ENCODE measurements at places on chromosomes 12 and 14.

DNA sequence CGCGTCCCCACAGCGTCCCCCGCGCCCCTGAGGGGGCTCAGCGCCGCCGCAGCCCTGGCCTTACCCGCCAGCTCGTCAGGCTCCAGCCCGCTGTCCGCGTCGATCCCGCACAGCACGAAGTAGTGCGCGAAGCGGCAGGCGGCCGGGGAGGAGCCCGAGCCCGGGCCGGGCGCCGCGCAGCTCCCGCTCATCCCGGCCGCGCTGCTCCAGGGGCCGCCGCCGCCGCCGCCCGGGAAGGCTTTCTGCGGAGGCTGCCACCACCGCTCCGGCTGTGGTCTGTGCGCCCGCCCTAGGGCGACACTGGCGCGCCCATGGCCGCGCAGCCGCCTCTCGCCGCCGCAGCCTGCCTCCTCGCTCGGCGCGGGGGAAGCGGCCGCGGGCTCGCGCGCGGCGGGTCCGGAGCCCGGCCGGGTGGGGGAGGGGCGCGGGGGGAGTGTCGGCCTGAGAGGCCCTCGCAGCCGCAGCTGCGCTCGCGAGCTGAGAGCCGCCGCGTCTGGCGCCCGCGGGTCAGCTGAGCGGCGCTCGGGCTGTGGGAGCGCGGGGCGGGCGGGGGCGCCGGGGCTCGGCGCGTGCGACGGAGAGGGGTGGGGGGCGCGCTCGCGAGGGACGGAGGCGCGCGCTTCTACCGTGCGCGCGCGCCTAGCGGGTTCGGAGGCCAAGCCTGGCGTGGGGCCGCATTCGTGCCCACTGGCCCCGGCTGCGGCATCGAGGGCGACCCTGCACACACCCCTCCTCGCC lies at the start of gene DENND5B:
TSS of gene DENND5B (minus strand) at position 495 of the 738 bp plus-strand sequence. CDS start at position 191, 304 bp downstream.
- DNase-seq = no peak

DNA sequence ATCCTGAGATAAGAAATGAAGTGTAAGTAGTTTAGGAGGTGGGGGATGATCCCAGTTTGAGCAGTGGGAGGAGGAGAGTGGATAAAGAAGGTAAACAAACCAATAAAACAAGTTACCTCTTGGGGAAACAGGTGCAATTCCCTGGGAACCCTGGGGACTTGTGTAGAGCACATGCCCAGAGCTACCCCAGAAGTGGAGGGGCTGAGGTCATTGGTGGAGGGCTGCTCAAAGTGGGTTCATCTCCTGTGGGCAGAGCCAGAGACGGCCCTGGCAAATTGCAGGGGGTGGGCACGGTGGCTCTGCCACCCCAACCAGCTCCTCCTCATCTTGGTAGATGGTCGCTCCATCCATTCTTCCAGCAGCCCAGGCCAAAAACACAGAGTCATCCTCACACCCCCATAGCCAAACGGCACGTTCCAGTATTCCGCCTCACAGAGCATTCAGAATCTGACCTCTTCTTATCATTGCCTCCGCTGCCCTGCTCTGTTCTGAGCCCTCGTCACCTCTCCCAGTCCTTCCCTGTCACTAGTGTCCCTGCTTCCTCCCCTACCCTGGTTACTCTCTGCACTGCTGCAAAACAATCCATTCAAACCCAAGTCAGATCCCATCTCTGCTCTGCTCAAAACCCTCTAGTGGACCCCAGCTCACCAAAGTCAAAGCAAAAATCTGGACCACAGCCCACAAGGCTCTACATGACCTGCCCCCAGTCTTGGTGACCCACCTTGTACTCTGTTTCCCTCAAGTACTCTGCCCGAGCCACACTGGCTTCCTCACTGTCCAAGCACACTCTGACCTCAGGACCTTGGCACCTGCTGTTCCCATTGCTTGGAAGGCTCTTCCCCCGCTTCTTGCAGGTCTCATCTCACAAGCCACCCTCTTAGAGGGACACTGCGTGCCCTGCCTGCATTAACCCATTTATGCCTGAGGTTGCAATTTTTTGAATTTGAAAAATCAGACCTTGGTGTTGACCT lies 5.5 kb downstream of the CYP46A1 start:
- no peak for DNase-seq

DNA sequence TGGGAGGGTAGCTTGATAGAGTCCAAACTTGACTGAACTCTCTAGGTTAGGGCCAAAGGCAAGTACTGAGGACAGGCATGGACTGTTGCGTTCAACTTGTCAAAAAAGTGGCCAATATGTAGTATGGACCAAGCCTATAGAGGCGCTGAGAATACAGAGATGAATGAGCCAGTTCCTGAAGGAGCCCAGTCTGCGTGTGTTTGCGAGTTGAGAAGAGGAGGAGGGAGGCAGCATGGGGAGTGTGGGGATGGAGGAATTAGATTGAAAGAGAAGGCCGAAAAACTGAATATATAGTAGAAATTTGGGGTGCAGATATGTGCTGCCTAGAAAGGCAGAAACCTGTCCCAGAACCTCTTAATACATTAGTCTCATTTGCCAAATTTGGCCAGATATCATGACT lies 412.4 kb downstream of the PCNX1 start:
- DNase-seq = peak; percentile 20

DNA sequence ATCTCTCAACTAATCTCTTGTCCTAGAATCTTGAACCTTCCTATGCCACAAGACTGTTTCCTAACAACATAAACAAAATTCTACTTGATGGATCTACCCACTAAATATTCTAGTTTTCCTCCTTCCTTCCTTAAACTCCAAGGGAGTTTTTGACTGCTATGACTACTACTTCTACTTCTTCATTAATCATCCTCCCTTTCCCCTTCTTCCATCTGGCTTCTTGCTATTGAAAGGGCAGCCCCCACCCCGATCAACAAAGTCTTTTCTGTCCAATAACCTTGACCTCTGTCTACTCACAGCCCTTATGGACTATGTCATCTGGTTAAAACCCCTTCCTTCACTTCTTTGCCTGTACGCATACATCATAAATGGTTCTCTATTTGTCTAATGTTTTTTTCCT lies 5.6 kb downstream of the LTA4H start:
- no peak for DNase-seq

DNA sequence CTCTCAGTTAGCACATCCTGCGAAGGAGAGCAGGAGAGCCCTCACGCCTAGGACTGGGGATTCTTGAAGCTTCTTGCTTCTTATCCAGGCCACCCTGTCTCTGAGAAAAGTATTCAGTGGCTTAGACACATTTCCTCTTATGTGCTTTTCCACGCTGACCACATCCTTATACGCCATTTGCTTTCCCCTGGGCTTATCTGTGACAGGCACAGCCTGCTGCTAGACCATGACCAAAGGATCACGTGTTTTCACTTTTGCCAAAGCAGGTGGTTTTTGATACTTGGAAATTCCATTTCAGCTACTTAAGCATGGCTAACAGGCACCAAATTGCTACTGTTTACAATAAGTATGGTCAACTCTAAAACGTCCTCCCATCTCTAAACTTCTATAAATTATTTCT lies 587.4 kb downstream of the AACS start:
- no peak for DNase-seq

GRCh38 chr14:102591372-102591943 lies 991 bp upstream of the RCOR1 start:
- no peak for DNase-seq

GRCh38 chr12:15393995-15394394 lies 71.7 kb downstream of the PTPRO start:
- DNase-seq = no peak

DNA sequence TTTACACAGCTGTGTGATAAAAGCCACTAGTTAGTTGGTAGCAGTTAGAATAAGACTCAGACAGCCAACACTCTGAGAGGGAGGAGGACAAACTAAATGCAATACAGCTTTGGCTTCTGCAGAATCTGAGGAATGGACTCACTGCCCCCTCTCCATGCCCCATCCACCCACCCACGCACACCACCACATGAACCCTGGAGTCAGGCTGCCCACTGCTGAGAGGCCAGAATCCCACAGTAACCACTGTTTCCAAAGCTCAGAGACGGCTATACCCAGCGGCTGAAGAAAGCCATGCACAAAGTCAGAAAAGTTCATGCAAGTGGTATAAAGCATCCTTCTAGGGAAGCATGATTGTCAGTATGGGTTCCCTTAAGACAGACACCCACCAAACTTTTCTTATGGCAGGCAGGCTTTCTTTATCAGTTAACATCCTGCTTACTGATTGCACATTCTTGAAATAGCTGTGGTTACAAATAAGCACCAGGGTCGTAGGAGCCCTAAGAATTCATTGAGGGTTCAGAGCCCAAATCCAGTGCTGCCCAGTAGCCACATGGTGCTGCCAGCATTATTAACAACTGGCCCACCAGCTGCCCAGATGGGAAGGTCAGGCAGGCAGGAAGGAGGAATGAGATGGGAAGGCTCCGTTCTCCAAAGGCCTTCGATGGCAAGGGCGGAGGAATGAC lies 61.5 kb downstream of the NT5DC3 start:
- DNase-seq = peak; percentile 89

DNA sequence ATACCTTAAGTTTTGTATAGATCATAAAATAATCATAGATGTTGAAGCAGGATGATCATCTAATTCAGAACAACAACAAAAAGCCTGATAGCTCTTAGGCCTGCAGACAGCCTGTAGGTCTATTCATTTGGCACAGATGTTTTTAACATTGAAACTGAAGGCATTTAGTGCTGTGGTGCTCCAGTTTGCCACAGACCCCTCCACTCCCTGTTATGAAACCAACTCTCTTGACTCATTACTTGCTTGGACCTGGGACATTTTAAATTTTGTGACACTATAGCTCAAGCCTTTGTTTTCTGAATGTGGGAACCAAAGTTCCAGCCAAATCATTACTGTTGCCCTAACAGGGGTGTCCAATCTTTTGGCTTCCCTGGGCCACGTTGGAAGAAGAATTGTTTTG lies 9.1 kb downstream of the PRKCH start:
- no peak for DNase-seq

DNA sequence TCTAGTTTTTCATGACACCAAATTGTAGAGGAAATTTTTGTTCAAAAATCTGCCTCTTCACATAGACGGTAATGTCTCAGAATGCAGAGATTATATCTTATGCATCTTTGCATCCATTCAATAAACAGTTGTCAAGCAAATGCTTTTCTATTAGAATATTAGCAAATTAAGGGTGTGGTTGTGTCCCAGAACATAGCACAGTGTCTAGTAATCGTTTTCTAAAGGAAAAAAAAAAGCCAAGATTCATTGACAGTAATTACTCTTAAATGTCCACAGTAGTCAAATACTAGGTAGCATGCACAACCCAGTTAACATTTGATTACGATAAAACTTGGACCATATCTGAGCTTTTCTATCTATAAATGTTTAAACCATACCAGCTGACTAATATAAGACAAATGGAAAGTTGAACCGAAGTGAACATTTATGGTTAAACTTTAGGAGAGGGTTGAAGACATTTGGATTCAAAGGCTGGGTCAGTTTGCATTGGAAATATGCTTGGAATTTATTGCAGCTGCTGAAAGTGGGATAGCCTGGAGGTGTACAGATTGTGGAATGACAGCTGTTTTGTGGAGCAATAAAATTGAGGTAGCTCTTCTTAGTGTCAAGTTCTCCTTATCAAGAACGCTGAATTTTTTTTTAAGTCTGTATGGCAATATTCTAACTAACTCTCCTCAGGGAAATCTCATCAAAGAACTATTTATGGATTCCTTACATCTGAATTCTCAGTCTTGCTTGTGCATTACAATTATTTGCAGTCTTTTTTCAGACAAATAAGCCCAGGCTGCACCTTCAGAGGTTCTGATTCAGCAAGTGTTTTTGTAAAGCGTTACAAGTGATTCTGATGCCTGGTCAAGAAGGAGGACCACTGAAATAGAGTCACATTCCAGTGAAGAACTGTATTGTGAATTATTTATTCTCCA lies 66.7 kb upstream of the ATP2B1 start:
- DNase-seq = no peak

DNA sequence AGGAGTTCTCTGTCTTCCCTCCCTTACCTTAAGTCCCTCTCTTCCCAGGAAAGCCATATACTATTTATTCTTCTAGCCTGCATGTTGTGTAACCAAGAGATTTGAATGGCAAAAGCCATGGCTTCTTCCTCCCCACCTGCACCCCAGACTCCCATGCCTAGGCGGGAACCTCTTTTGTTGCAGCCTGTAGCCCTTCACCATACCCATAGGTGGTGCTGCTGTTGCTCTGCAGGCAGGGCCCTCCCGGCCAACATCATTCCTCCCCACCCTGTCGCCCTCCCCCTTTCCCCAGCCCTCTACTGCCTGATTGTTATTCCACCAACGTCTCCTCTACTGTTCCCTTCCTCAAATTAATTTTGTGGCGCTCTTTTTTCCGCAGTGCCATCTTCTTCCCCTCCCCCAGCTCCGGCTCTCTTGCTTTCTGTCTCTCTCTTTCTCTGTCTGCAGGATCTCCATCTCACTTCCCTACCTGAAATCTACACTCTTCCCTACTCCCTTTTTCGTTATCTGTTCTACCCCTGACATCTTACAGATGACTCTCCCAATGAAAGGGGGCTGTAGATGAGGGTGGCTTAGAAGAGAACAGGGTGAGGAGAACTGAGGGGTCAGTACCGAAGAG lies 13.8 kb downstream of the NGDN start:
- peak; percentile 5 for DNase-seq

- no peak for DNase-seq
These were observed 364.2 kb downstream of the GALC start for GRCh38 chr14:87628780-87629179.

GRCh38 chr12:131279281-131279921 lies 325.7 kb downstream of the ADGRD1 start:
- no peak for DNase-seq

GRCh38 chr14:37268788-37269187 lies 71.1 kb downstream of the MIPOL1 start:
- no peak for DNase-seq

- no peak for DNase-seq
These were observed 60.7 kb downstream of the POLR3B start for GRCh38 chr12:106417926-106418910.
